ENCODE measurements at places on chromosomes 4 and X.
A peak's percentile ranks its signal among the peaks of the same experiment; 100 is the strongest.

- DNase-seq, result no peak
Observed at GRCh38 chr4:10981096-10981495, 296.5 kb upstream of the CLNK start.

DNA sequence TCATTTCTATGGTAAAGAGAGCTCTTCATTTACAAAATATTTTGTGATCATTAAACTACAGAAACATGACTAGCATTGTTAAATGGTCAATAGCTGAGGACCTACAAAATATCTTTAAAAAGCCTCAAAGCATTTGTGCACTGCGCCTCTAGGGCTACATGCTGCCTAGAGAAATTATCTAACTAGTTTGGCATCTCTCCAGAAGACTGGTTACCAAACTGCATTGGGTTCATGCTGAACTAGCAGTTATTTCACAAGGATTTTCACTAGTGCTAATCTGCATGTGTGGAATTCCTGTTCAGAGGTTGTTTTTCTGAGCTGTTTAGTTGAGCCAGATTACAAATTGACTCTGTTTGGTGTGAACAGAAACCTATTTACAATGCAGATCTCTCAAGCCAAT is 58.5 kb upstream of the PITX2 start:
- peak; percentile 33 for DNase-seq

GRCh38 chr4:90007494-90008167 is 113.0 kb downstream of the MMRN1 start:
- DNase-seq, result no peak

DNA sequence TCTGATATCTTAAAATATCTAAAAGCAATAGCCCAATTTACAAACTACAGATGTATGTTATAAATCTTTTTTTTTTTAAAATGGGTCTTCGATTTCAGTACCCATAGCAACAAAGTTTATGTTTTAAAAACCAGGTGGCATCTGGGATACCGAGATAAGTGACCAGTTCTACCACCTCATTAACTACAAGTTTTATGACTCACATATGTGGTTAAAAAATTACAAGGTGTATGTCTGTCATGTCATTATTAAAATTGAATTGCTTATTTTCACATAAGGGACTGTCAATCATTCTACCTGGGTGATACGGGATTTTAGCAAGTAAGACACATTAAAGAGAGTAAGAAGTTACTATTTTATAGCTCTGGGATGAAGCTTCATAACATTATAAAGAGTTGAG is 192.0 kb upstream of the ETNPPL start:
- no peak for DNase-seq

DNA sequence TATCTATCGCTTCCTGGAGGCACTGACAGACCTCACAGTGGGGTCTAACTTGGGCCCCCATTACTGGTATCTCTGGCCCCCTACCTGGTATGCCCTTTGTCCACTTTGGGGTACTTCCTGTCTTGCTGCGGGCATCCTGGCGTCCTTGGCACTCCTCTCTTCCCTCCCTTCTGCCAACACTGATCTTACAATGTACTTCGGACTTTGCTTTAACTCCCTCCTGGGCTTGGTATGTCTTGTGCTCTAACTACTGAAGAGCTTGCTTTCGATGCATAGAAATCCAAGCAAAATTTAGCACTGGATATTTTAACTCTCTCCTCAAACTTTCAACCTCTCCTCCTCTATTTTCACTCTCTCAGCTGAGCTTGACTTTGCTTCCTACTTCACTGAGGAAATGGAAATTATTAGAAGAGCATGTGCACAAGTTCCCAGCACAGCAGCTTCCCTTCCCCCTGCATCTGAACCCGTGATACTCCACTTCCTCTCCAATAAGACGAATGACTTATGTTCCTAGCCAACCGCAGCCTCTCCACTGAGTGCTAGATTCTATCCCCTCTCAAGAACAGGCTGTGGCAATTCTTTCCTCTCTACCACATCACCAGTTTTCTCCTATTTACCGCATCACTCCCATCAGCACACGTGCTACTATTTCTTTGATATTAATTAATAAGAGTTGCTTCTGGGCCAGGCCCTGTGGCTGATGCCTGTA is 52.9 kb downstream of the SUPT20HL2 start:
- DNase-seq, result no peak

- DNase-seq, result no peak
Observed at GRCh38 chr4:114343015-114343414, 255.6 kb upstream of the UGT8 start.

DNA sequence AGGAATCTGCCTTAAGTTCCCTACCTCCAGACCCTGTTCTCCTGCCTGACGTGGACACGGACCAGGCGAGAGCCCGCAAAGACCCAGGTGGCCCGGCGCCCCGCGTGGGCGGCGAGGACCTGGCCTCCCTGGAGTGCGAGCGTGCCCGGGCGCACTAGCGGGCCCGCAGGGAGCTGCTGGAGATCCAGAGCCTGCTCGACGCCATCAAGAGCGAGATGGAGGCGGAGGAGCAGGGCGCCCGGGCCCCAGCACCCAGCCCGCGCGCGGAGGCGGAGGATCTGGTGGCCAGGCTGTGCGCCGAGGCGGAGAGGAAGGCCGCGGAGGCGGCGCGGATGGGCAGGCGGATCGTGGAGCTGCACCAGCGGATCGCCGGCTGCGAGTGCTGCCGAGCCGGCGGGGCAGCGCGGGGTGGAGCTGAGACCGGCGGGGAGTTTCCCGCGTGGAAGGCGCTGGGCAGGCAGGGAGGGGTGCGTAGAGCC is 18.2 kb downstream of the MRFAP1 start:
- DNase-seq, result no peak

DNA sequence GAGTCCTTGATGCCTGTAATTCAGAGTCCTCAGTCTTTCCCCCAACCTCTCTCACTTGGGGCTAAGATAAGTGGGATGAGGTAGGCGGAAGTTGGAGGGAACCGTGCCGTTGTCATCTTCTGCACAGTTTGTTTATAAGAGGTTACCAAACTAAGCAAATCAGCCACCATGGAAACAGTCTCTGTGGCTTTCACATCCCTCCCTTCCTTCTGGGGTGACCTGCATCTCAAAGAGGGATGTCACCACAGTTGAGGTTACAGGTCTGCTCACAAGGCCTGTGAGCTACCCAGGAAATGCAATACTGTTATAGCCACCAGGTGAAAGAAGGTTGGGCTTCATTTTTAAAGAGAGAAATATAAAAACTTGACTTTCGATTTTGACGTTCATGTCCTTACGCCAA is 26.3 kb downstream of the RTL5 start:
- no peak for DNase-seq

GRCh38 chr4:38687571-38688011 is 23.6 kb downstream of the KLF3 start:
- DNase-seq, result no peak

GRCh38 chr4:37678624-37679023 is 7.6 kb downstream of the RELL1 start:
- no peak for DNase-seq

DNA sequence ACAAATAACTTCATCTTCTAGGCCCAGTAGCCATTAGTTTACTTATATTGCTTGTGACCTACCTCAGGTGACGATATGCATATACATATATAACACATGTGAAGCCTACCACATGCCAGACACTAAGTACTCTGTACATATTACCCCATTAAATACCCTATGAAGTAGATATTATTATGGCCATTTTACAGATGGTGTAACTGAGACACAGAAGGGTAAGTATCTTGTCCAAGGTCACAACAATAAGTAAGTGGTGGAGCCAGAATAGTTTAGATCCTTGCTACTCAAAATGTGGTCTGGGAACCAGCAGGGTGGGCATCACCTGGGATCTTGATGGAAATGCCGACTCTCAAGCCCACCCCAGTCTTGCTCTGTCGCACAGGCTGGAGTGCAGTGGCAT is 78.1 kb upstream of the RAPGEF2 start:
- no peak for DNase-seq

DNA sequence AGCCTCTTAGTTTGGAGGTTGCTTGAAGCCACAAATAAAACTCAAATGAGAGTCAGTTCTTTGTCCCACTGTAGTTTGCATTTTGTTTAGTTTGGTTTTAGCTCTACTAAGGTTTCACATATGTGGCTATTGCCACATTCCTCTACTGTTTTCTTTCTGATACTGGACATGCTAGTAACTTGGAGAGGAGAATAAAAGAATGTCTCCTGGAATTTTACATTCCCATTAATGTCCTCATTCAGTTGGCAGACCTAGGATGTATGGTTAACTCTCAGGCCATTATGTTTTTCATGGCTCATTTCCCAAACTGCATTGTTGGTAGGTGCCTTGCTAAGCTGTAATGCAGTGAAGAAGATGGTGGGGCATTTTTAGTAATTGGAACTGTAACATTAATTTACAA is 29.9 kb downstream of the UPRT start:
- DNase-seq, result peak; percentile 53

DNA sequence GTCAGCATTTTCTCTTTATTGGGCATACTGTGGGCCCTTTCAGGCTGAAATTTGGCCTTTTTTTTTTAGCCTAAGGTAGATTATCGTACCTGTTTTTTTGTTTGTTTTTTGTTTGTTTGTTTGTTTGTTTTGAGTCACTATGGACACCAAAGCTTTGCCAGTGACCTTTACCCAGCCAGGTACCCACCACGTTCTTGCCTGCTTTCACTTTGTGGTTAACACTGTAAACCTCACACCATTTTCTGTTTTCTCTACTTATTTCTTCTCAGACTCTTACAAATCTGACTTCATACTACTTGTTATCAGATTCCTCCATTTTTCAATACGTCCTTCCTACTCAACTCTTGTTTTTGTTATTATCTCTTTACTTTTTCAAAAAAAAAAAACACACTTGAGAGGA is 81.5 kb downstream of the ZNF674 start:
- no peak for DNase-seq

DNA sequence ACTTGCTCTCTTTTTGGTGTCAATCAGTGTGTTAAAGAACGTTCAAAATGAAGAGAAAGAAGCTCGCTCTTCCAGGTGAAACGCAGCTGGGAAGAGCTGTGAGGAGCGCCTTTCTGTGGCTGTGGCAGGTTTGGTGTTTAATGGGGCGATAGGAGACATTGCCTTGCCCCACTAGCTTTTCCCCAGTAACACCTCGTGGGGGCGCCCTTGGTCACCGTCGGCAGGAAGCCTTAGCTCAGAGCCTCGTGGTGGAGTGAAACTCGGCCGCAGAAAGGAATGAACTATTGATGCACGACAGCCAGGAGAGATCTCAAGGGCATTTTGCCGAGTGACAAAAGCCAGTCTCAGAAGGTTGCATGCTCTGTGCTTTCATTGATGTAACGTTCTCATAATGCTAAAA is 65.1 kb downstream of the GPR143 start:
- no peak for DNase-seq

GRCh38 chr4:88478247-88478646 is 21.3 kb downstream of the HERC5 start:
- no peak for DNase-seq

GRCh38 chr4:53113431-53114225 is 251.5 kb downstream of the RASL11B start:
- DNase-seq, result no peak

DNA sequence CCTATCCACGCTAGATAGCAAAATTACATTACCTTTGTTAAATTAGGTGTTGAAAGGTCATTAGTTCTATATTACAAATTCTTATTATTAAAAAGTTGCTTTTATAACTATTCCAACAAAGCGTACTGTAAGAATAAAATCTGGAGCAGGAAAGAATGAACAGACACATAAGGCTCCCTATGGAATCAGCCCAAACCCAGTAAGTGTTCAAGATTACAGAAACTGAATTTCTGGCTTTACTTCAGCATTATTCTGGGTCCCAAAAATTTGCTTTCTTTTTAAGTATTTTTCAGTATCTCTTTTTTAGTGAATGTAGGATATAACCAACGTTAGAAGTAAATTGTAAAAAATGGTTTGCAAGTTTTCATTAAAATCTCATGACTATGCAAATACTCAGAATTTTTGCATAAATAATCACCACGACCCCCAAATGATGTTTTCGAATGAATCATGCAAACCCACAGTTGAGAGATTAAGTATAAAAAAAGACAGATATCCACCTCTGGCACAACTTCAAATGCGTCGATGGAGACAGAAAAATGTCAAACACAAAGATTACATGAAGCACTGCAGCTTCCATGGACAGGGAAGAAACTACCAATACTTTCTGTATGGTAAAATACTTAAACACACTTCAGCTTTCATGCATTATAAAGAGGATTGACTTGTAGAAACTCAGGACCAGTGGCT is 238.5 kb downstream of the RASL11B start:
- peak; percentile 71 for DNase-seq

DNA sequence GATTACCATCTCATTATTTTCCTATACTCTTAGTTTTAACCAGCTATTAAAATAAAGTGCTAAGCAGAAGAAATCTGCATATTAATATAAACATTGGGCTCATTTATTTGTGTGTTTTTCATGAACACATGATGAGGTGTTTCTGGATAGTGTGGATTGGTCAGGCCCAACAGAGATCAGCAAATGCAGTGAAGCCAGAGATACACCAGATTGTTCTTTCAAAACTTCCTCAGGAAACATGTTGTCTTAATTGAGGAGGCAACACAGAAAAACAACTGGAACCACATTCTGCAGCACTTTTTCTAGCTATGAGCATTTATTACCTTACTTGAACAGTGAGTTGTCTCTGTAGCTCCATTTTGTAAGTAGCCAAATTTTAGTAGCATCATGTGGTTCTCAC is 69.9 kb downstream of the PALLD start:
- no peak for DNase-seq

DNA sequence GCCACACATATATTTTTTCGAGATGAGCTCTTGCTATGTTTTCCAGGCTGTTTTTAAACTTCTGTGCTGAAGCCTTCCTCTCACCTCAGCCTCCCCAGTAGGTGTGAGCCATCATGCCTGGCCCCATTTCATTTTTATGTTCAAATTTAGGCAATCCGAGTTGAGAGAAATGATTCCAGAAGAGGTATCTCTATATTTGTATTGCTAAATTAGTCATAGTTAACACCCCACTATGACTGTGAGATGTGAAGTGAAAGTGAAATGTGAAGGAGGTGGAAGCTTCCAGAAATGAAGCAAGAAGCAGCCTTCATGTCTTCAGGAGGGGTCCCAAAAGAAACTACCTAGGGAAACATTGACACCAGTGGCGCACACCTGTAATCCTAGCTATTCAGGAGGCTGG is 17.7 kb downstream of the APELA start:
- no peak for DNase-seq
